ENCODE measurements at places on chromosomes 16 and 17.
A peak's percentile ranks its signal among the peaks of the same experiment; 100 is the strongest.

DNA sequence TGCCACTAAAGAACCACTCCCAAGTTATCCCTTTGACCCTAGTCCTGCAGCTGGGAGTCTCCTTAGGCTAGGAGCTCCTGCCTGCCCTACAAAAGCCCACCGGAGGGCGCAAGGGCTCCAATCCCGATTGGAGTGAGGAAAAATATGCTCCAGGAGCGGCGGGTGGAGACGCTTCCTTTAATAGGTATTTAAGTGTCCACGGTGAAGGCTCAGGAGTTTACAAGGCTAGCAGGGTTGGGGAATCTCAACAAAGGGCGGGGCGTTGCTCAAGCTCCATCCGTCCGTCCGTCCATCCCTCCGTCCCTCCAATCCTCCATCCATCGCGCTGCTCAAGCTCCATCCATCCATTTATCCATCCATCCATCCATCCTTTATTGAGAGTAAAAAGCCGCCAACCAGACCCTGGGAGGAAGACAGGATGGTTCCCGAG lies 556 bp upstream of the SPNS1 start:
- DNase-seq, result peak; percentile 76

- peak; percentile 39 for DNase-seq
Observed at GRCh38 chr16:54443352-54443751, 156.8 kb upstream of the IRX3 start.

GRCh38 chr16:85083051-85083639 lies 29.1 kb downstream of the CIBAR2 start:
- no peak for DNase-seq

GRCh38 chr17:75607086-75607485 lies 19.5 kb downstream of the MYO15B start:
- no peak for DNase-seq

- no peak for DNase-seq
Observed at GRCh38 chr16:11051879-11052808, 107.8 kb downstream of the CLEC16A start.

GRCh38 chr16:23058576-23058975 lies 90.7 kb downstream of the USP31 start:
- DNase-seq, result no peak

DNA sequence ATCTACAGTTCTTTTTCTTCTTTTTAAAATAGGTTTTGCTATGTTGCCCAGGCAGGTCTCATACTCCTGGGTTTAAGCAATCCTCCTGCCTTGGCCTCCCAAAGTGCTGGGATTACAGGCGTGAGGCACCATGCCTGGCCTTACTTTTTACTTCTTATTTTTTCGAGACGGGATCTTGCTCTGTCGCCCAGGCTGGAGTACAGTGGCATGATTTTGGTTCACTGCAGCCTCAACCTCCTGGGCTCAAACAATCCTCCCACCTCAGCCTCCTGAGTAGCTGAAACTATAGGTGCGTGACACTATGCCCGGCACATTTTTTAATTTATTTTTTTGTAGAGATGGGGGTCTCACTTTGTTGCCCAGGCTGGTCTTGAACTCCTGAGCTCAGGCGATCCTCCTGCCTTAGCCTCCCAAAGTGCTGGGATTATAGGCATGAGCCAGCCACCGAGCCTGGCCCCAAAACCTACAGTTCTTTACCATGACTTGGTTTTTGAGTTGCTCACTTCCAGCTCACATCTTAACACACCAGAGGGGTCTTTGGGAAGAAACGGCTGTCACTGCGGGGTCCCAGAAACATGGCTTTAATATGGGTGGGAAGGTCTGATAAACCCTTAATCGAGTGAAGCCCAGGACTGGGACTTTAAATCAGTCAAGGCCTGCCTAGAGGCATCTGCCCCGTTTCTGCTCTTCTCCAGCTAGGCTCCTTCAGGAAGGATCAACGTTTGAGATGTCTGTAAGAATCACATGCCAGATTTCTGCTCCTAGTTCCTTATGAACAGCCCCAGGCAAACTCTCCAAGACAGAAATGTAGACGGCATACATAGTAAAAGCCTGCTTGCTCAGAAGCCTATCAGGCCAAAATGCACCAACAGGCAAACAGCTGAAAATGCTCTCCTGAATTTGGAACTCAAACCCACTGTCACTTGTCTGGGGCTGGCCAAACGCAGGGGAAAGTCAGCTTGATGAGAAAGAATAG lies 91.7 kb upstream of the TOB1 start:
- DNase-seq, result no peak

GRCh38 chr17:12136646-12137045 lies 116.0 kb downstream of the MAP2K4 start:
- DNase-seq, result no peak

GRCh38 chr17:1947229-1947742 lies 77.8 kb downstream of the RTN4RL1 start:
- DNase-seq, result no peak

DNA sequence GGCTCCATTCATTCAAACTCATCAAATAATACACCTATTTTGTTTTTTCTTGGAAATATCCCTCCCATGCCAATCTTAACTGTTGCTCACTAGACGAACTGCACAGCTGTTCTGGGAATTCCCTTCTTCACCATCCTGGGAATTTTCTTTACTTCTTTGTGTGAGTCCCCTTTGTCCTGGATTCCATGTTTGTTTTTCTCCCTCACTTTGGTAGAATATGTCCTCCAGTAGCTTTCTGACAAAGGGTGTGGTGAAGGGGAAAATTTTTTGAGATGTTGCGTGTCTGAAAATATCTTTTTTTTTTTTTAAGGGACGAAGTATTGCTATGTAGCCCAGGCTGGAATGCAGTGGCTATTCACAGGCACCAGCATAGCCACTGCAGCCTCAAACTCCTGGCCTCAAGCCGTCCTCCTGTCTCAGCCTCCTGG lies 17.2 kb upstream of the UTP6 start:
- no peak for DNase-seq

- peak; percentile 74 for DNase-seq
Observed at GRCh38 chr16:69890114-69890891, 60.8 kb upstream of the CLEC18A start.

GRCh38 chr17:50682938-50683337 lies 24.8 kb downstream of the ANKRD40 start:
- no peak for DNase-seq

- peak; percentile 22 for DNase-seq
Observed at GRCh38 chr16:9050102-9050830, 41.2 kb upstream of the HAPSTR1 start.

DNA sequence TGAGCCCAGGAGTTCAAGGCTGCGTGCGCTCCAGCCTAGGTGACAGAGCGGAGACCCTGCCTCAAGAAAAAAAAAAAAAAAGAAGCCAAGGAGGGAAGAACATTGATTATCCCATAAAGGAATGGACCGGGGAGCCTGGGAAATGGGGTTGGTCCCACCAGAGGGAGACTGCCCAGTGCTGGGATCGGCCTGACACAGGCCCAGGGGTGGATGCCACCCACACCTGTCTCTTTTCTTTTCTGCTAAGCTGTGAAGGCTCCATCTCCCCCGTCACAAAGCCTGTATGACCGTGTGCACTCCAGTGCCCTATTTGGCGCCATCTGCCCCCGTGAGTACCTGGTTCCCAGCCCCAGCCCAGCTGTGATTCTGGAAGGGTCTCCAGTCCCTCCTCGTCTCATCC lies 15.7 kb downstream of the UBALD1 start:
- no peak for DNase-seq

- no peak for DNase-seq
Observed at GRCh38 chr17:75094871-75095399, 7.2 kb downstream of the SLC16A5 start.

DNA sequence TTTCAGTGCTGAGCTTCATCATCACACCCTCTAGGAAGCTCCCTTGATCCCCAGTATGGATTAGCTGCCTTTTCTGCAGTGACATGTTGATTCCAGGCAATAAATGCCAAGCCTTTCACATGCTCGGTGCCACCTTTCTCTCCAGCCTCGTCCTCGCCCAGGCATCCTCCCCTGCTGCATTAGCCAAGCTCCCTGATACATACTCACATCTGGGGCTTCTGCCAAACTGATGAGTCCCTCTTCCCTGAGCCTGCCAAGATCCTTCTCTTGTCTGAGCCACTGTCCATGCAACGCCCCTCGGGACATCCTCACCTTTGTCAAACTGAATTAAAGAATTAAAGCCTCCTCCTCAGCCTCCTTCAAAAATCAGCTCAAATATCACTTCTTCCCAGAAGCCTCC lies 538.5 kb upstream of the CDH11 start:
- DNase-seq, result peak; percentile 84

All from fibroblast of mammary gland (primary cell).